Erythroblast (primary cell): ENCODE measurements at places on chromosomes 11 and 22.

DNA sequence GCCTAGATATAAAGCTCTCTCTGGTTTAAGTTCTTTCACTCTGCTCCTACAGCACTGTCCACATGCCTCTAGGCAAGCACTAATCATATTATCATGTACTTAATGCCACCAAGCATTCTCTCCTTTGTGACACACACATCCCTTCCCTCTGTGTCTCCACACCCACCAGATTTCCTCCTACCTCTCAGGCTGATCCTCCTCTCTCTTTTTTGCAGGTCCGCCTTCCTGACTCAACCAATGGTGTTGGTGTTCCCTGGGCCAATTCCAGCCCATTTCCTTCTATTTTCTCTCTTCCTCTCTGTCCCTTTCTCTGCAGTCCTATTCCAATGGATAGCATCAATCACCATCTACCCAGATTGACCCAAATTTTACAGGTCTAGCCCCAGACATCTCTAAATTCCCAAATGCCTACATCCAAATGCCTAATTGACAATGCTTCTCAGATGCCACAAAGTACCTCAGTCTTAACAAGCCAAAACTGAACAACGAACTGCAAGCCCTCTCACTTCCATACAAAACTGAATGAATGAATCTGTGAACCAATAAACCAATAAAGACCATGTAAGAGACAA, 504 bp upstream of the ZNF215 start:
- DNase-seq: no peak

- DNase-seq: no peak
These were observed 143.3 kb downstream of the DLG2 start for GRCh38 chr11:85483861-85484260.

DNA sequence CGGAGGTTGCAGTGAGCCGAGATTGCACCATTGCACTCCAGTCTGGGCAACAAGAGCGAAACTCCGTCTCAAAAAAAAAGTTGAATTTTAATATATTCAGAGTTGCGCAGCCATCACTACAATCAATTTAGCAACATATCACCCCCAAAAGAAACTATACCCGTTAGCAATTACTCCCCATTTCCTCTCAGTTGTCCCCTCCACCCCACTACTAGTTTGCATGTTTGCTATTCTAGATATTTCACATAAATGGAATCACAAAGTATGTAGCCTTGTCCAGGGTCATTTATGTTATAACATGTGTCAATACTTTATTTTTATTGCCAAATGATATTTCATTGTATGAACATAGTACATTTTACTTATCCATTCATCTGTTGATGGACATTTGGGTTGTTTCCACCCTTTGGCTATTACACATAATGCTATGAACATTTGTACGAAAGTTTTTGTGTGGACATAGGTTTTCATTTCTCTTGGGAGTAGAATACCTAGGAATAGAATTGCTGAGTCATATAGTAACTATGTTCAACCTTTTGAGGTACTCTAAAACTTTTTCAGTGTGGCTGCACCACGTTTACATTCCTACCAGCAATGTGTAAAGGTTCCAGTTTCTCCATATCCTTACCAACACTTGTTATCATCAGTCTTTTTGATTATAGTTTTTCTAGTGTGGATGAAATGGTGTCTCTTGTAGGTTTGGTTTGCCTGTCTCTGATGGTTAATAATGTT, 2.2 kb downstream of the ZNF143 start:
- peak; percentile 30 for DNase-seq

DNA sequence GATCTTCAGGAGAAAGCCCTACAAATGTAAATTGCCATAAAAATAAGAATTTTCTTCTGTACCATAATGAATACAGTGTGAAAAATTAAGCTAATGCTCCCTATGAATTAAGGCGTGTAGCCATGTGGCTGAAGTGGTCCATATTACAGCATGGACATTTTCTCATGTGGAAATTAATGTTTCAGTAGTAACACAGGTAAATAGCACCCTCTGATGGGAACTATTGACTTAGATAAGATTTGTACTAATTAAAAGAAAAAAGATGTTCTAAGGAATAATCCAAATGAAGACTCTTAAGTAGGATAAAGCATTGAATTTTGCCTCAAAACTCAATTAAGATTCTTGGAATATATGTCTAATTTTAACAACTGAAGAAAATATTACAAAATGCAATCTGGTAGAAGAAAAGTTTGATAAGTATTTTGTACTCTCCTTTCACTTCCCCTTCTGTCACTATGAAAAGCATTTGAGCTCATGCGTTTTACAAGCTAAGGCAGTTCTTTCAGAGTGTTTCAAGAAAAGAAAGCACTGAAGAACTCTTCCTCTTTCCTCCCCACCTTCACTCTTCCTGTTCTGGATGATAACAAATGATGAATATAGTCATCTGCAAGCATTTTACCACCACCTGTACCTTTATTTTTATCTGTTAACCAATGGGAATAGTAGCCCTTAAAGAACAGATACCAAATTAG, 9.9 kb upstream of the OR8D2 start:
- peak; percentile 41 for DNase-seq

DNA sequence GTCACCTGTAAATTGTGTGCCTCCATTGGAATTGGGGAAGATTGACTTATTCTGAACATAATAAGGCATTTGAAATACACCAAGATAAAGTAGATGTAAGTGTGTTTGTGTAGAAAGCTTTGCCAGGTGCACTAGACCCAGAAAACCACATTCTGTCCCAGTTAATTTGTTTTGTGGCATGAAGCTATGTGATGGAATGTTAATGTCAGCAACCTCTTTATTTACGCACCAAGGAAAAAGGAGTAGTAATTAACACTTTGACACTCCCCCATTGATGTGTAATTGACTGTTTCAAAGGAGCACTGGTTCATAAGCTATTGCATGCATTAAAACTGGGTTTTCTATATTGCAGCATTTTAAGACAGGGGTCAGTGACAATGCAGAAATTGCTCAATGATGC, 14.3 kb downstream of the EIF3M start:
- no peak for DNase-seq

- no peak for DNase-seq
These were observed 590.0 kb downstream of the BRD1 start for GRCh38 chr22:49237703-49238102.

DNA sequence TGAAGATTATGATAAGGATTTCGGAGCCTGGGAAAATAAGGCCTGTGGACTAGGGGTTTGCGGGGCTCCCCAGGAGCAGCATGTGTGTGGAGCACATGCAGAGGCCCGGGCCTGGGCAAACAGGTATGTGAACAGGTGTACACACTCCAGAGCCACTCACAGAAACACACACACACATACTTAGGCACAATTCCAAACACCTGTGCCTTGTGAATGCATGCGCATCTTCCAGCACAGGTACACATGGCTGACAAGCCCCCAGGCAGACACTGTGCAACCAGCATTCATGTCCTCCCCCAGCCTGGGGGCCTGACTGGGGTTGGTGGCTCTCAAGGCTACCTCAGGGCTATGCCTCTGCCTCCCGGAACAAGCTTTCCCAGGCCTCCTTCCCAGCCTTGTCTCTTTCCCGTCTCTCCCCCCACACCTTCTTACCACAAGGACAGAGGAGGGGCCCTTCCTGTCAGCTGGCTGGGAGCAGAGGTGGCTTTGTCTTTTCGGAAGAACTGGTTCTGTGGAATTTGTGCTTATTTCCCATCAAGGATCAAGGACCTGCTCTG, 2.6 kb upstream of the P2RY6 start:
- no peak for DNase-seq

GRCh38 chr11:17563961-17564686, 17.1 kb downstream of the OTOG start:
- DNase-seq: no peak

DNA sequence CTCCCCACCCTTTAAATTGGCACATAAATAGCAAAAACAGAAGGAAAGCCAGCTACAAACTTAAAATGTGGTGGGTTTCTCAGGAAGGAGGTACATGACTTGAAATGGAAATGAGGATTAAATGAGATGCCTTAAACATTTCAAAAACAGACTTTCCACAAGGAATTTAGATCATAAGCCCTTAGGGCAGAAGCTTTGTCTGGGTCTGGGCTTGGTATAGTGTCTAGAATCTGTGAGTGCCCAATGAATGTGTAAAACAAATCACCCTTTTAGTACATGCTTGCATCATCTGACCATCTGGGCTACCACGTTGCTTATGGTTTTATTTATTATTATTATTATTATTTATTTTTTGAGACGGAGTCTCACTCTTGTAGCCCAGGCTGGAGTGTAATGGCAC, 37.1 kb upstream of the CREB3L1 start:
- DNase-seq: no peak

GRCh38 chr11:88480223-88480622, 142.7 kb upstream of the CTSC start:
- DNase-seq: no peak

- DNase-seq: no peak
These were observed 193.7 kb upstream of the TBCEL start for GRCh38 chr11:120830085-120830620.

DNA sequence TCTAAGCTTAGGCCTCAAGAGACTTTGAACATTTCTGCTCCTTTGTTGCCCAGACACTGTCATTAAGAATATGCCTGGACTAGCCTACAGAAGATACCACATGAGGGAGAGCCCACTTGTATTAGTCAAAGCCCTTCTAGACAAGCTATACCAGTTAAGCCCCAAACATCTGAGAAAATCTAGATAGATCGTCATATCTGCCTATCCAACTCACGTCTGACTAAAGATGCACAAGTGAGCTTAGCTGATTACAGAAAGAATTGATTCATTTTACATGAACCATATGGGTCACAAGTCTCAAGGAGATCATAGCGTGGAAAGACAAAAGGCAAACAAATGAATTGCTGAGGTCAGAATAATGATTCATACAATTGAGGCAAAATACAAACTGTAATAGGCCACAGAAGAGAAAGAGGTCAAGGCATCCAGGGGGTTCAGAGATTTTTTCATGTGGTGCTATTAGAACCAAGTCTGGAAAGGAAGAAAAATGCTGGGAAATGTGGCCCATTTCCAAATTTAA, 1155.5 kb upstream of the TENM4 start:
- DNase-seq: no peak

DNA sequence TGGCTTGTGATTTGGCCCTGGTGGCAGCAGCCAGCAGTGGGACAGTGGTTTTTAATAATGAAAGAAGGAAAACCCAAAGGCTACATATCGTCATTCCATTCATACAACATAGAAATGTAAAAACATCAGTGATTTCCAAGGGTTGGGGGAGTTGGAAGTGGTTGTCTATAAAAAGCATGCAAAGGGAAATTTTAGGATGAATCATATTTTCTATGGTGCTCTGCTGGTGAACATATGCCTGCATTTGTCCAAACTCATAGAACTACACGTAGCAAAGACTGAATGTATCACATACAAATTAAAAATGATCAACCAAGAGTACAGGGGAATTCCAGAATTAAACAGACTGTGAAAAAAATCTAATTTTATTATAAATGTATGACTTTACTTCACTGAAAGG, 11.1 kb downstream of the OR5B3 start:
- DNase-seq: no peak

- no peak for DNase-seq
These were observed 32.5 kb downstream of the ALX4 start for GRCh38 chr11:44277196-44278090.

GRCh38 chr11:95547186-95547585, 242.4 kb downstream of the FAM76B start:
- no peak for DNase-seq

- no peak for DNase-seq
These were observed 14.5 kb downstream of the ART5 start for GRCh38 chr11:3627291-3627690.

DNA sequence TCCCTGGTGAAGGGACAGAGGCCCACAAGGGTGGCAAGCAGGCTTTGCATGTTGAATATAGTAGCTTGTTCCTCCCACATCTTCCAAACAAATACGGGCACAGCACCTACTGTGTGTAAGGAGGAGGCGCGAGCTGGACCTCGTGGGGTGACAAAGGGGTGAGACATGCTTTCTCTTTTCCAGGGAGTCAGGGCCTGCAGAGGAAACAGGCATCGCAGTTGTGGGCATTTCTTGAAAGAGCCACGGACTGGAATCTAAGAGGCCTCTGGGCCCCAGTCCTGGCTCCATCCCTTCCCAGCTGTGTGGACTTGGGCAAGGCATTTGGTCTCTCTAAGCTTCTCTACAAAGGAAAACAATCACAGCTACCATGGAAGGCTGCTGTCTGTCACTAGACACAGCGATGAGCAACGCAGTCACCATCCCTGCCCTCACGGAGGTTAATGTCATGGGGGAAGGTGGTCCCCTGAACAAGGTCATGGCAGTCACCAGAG, 13.0 kb upstream of the CDC42EP1 start:
- no peak for DNase-seq

DNA sequence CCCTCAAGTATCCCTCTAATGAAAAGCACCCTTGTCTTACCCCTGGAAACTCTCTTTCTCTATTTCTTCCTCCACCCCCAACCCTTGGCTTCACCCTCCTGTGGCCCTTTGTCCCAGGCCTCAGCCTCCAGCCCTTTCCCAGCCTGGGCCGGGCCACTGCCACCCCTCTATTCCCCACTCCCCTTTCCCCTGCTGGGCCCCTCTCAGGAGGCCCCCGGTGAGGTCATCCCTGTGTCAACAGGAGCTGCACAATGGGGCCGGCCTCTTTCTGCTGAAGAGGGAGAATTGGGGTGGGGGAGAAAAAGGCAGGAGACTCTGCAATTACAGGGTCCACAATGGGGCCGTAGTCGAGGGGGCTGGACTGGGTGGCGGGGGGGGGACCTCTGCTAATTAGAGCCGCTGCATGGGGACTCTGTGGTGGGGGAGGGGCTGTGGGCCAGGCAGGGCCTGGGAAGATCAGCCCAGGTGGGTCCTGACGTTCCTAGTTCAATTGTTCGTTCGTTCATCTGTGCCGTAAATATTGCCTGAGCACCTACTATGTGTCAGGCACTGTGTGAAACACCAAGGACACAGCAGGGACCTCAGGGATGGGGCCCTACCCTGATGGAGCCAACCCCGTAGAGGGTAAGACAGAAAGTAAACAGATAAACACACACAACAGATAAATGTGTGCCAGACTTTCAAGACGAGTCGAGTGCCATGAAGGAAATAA, 18.5 kb upstream of the MPPED1 start:
- no peak for DNase-seq

- DNase-seq: no peak
These were observed 17.7 kb upstream of the OLFML1 start for GRCh38 chr11:7467652-7468051.

DNA sequence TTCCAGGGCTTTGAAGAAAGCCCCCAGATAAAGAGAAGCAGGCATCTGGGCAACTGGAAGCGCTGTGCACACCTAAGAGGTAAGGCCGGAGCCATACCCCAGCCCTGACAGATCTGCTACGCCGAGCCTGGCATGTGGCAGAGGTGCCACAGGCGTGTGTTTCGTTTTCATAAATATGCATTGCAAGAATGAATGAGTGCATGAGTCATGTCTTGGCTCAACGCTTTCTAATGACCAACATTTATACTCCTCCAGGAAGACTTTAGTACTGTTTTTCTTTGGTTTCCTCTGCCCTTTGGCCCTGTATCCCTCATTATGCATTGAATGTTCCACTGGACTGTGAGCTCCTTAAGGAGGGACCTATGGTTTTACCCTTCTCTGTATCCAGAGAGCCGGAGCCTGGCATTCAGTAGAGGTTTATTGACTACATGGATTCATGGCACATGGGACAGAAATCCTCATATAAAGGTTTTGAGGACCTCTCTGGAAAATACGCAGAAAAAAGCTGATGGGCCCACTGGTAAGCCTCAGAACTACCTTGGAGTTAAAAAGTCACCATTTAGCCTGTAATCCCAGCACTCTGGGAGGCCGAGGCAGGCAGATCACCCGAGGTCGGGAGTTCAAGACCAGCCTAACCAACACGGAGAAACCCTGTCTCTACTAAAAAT, 38.9 kb upstream of the CSNK2A3 start:
- no peak for DNase-seq

GRCh38 chr11:125348674-125349309, 147.3 kb downstream of the FEZ1 start:
- peak; percentile 34 for DNase-seq
